ENCODE measurements at places on chromosomes 12 and 14. TPM values are rescaled to one million over a fixed set of nuclear protein-coding genes. Genes with fewer than 3 reads are reported as not detected.

Gene ZBTB42
- total RNA-seq, result 4.2 TPM

Gene RPS26
- 346 TPM for total RNA-seq

Gene SMCO2
- not detected for total RNA-seq

Gene TGFB3
- 10.9 TPM for total RNA-seq

Gene LRCOL1
- not detected for total RNA-seq

Gene FAIM2
- not detected for total RNA-seq

Gene SDR9C7
- total RNA-seq, result not detected

Gene GLIPR1L1
- total RNA-seq, result not detected

Gene CLEC4D
- total RNA-seq, result 3.8 TPM

Data from subcutaneous adipose tissue (tissue), 4 donors.